Hematopoietic multipotent progenitor cell treated with erythropoietin and hydrocortisone succinate and interleukin-3 and kit ligand, for 4 days (in vitro differentiated cells): ENCODE measurements at places on chromosomes 1 and 21.

DNA sequence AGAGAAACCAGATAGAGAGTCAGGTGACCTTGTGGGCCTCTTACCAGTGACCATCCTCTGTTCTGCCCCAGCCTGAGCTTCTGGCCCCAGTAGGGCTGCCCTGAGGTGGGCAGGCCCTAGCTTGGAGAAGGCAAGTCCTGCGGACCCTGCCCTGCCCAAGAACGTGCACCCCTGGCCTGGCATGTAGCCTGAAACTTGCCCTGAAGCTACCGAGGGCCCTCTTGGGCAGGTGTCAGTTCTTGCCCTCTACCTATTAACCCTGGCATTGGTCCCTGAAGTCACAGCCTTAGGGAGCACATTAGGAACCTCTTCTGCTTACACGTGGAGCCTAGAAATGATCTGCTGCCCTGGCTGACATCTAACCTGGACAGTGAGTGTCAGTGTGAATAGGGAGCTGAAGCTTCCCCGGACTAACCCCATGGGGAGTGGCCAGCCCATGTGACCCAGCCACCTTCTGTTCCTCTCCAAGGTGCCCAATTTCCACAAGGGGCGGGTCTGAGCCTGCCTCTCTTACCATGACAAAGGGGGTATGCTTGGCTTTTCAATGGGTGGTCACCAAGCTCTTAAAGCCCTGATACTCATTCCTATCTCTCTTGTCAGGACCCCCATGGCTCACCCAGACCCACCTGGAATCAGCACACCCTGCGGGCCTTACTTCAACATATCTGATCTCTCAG lies 163.0 kb downstream of the ZSCAN20 start:
- DNase-seq, result no peak

DNA sequence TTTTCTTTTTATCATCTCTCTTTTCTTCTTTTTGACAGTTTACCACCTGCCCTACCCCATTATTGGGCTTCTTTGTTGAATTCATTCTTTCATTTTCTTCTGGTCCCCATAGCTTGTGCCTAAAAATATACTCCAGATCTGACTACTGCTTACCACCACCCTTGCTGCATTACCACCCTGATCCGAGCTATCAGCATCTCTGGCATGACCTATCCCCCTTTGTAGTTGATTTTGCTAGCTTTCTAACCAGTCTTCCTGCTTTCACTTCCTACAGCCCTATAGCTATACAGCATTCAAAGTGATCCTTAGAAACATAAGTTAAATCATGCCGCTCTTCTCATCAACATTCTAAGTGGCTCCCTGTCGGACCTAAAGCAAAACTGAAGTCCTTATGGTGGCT lies 59.4 kb upstream of the MPC2 start:
- no peak for DNase-seq

DNA sequence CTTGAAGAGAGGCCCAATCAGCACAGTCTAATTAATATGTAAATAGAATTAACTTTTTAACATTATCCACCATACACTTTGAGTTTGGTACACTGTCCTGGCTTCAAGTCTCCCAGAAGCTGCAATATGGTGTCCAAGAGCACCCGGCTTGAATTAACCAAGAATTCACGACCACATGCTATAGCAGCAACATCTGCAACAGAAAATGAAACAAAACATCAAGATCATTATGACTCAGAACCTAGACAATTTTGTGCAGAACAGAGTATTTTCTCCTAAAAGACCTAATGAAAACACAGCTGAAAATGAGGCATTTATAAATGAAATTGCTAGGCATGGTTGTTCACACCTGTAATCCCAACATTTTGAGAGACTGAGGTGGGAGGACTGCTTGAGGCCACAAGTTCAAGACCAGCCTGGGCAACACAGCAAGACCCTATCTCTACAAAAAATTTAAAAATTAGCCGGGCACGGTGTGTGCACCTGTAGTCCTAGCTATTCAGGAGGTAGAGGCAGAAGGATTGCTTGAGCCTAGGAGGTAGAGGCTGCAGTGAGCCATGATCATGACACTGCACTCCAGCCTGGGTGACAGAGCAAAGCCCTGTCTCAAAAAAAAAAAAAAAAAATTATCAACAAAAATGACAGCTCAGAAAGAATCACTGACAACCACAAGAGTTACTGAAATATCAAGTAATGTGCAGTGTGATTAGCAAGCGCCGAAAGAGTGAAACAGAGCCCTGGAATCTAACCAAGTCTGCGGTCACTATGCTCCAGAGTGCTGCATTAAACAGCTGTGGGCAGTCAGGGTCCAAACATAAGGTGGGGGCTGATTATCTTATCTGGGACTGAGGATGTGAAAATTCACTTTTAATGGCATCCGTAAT lies 45.3 kb downstream of the HSF2BP start:
- peak; percentile 72 for DNase-seq

DNA sequence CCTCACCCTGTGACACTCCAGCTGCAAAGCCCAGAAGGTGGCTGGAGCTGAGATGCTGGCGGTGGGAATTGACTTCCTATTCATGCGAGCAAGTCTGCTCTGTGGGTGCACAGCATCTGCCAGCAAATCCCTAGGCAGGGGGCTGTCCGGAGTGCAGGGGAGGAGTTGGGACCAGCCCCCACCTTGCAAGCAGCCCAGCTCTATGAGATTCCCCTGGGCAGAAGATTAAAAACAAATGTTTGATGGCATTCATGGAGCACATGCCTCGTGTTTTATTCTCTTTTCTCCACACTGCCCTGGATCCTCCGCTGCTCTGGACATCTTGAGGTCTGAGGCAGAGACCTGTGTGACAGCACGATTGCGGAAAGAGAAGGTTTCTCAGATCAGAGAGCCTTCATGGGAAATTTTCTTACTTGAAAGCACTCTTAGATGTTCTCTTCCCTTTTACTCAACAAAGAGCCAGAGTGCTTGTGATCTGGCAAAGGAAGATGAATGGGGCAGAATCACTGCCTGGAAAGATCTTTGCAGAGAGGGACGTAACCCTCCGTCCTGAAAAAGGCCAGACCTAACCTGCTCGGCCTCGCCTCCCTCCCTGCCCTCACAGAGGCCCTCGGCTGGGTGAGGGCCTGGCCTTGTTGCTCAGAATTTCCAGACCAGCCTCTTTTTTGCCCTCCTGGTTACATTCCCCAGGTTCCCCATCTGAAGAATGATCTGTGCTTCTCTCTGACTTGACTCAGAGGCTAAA lies 597.1 kb downstream of the KIF26B start:
- no peak for DNase-seq

DNA sequence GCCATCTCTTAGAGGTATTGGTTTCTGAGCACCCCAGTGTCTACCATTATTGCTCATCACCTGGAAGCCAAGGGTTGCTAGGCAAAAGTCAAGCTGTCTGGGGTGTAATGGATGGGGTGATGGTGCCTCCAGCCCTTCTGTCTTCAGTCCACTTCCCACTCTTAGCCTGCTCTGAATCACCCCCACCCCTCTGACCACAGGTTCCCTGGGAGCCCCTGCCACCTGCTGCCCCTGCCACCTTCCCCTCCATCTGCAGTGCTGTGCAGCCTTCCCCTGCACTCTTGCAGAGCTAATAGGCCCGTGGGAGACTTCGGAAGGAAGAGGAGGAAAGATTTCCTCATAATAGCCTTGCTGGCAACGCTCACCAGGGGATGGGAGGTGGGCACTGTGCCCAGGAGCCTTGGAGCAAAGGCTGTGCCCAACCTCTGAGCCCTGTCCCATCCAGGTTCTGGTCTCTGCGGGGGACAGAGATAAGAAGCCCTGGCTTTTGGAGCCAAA lies 35.5 kb downstream of the CAPN2 start:
- DNase-seq, result no peak
